ENCODE measurements at places on chromosomes 3 and 15. TPM values are rescaled to one million over a fixed set of nuclear protein-coding genes. Genes with fewer than 3 reads are reported as not detected.

GRCh38 chr3:128801779-128802380, 75.9 kb downstream of the RAB7A start:
- peaks cover 55% of the 10 kb centered on the region for H3K36me3 ChIP-seq
- no peaks in the 10 kb centered on the region for H3K27me3 ChIP-seq
- no peak overlapping the region for H3K27ac ChIP-seq
- DNase-seq, result no peak
- no peak overlapping the region for H3K4me3 ChIP-seq

DNA sequence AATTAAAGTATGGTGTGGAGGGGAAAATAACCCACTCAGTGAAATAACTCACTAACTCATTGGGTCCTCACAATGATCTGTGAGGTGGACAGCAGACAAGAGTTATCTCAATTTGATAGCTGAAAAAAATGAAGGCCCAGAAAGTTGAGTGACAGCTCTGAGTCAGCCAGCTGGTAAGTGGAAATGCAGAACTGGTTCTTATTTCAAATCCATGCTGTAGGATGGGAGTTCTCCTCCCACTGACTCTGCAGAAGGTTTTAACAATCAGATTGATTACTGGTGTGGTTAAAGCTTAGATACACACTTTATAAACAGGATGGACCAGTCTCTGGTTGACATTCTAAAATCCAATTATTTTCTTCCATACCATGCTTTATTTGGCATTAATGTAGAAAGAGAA, 87.0 kb upstream of the LMOD3 start:
- H3K36me3 ChIP-seq, result peaks cover 27% of the 10 kb centered on the region
- H3K4me1 ChIP-seq, result peaks cover 9% of the 10 kb centered on the region
- H3K4me3 ChIP-seq, result no peak overlapping the region
- no peak for DNase-seq
- H3K27ac ChIP-seq, result no peak overlapping the region
- H3K27me3 ChIP-seq, result no peaks in the 10 kb centered on the region

- H3K4me1 ChIP-seq, result peaks cover 5% of the 10 kb centered on the region
- DNase-seq, result peak; percentile 45
- no peak overlapping the region for H3K4me3 ChIP-seq
- no peak overlapping the region for H3K27ac ChIP-seq
- no peaks in the 10 kb centered on the region for H3K27me3 ChIP-seq
Measured at GRCh38 chr15:28989239-28989830, 103.6 kb downstream of the APBA2 start.

- DNase-seq, result no peak
- H3K36me3 ChIP-seq, result no peaks in the 10 kb centered on the region
- no peaks in the 10 kb centered on the region for H3K27me3 ChIP-seq
- H3K4me1 ChIP-seq, result no peaks in the 10 kb centered on the region
Measured at GRCh38 chr15:88161636-88162035, 94.9 kb downstream of the NTRK3 start.

- no peaks in the 10 kb centered on the region for H3K4me1 ChIP-seq
- H3K27me3 ChIP-seq, result no peaks in the 10 kb centered on the region
- no peak overlapping the region for H3K27ac ChIP-seq
Measured at GRCh38 chr3:182214416-182214815, 502.7 kb downstream of the SOX2 start.

GRCh38 chr3:19030522-19030839, 117.8 kb upstream of the KCNH8 start:
- H3K4me3 ChIP-seq, result no peak overlapping the region
- no peak overlapping the region for H3K27ac ChIP-seq
- H3K36me3 ChIP-seq, result no peaks in the 10 kb centered on the region
- H3K4me1 ChIP-seq, result no peaks in the 10 kb centered on the region
- H3K27me3 ChIP-seq, result no peaks in the 10 kb centered on the region

DNA sequence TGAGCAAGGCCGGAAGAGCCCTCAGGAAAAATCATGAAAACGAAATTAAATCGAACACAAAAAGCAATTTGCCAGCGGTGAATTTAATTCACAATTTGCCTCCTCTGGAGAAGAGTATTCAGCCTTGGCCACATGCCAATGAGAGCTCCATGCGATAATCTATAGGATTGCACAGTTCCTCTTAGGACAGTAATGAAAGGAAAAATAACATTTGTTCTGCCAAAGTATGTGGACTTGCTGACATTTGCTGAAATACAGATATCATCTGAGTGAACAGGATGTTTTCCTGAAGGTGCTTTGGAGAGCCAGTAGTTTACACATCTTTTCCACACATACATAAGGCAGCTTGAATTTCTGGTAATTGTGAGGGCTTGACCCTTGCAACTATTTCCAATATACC, 188.6 kb upstream of the PDZRN3 start:
- H3K27ac ChIP-seq, result no peak overlapping the region
- no peaks in the 10 kb centered on the region for H3K4me1 ChIP-seq
- H3K36me3 ChIP-seq, result no peaks in the 10 kb centered on the region
- peak overlapping the region; percentile 1 for H3K4me3 ChIP-seq
- no peak for DNase-seq

- H3K27me3 ChIP-seq, result no peaks in the 10 kb centered on the region
- no peak for DNase-seq
- H3K4me1 ChIP-seq, result peaks cover 17% of the 10 kb centered on the region
- H3K4me3 ChIP-seq, result no peak overlapping the region
Measured at GRCh38 chr3:111314181-111314873, 227.7 kb upstream of the CD96 start.

DNA sequence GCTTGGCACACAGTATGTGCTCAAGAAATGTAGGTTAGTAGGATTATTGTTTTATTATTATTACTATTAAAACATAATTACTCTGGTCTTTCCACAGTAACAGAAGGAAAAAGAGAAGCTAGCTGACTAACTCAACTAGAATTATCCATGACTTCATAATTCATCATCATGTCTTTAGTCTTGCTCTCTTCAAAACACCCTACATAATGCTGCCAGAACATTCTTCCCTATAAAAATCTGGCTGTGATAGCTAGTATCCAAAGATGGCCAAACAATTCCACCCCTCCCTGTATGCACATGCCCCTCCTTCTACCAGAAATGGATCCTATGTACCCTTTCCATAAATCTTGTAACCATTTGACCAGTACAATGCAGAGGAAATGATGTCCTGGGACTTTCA, 48.8 kb upstream of the SRGAP3 start:
- no peak for DNase-seq
- no peak overlapping the region for H3K27ac ChIP-seq
- H3K36me3 ChIP-seq, result no peaks in the 10 kb centered on the region
- no peak overlapping the region for H3K4me3 ChIP-seq
- H3K27me3 ChIP-seq, result no peaks in the 10 kb centered on the region
- H3K4me1 ChIP-seq, result peaks cover 5% of the 10 kb centered on the region

- no peaks in the 10 kb centered on the region for H3K36me3 ChIP-seq
- no peak overlapping the region for H3K27ac ChIP-seq
- no peak overlapping the region for H3K4me3 ChIP-seq
- H3K4me1 ChIP-seq, result no peaks in the 10 kb centered on the region
Measured at GRCh38 chr3:181458857-181459256, 252.9 kb upstream of the SOX2 start.

GRCh38 chr3:152834191-152834775, 648 bp upstream of the P2RY1 start:
- H3K36me3 ChIP-seq, result no peaks in the 10 kb centered on the region
- no peak for DNase-seq
- H3K4me1 ChIP-seq, result no peaks in the 10 kb centered on the region
- peak overlapping the region; percentile 86 for H3K27ac ChIP-seq
- no peaks in the 10 kb centered on the region for H3K27me3 ChIP-seq

GRCh38 chr3:105436687-105437086, 70.0 kb downstream of the ALCAM start:
- H3K4me1 ChIP-seq, result no peaks in the 10 kb centered on the region
- H3K27me3 ChIP-seq, result no peaks in the 10 kb centered on the region
- no peak overlapping the region for H3K4me3 ChIP-seq
- DNase-seq, result no peak
- H3K36me3 ChIP-seq, result no peaks in the 10 kb centered on the region

GRCh38 chr3:134651347-134652041, 672 bp upstream of the KY start:
- no peaks in the 10 kb centered on the region for H3K27me3 ChIP-seq
- H3K4me3 ChIP-seq, result peak overlapping the region; percentile 47
- H3K27ac ChIP-seq, result no peak overlapping the region
- no peaks in the 10 kb centered on the region for H3K36me3 ChIP-seq
- no peak for DNase-seq

DNA sequence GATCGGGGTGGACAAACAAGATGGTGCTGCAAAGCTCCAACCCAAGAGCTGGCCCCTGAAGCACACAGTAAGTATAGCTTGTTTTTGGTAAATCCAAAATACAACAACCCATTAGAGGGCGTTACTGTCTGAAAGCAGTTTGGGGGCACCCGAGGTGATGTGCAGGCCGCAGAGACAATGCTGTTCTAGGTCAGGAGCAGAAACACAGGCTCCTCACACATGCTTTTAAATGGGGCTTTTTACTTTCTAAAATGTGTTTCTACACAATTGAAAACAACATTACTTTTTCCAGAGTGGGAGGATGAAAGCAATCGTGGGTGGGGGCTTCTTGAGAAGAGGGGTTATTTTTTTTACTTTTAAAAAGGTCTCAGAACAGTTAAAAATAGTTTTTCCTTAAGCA, 1029.3 kb upstream of the CFAP20DC start:
- H3K36me3 ChIP-seq, result no peaks in the 10 kb centered on the region
- no peak overlapping the region for H3K27ac ChIP-seq
- no peaks in the 10 kb centered on the region for H3K27me3 ChIP-seq
- H3K4me3 ChIP-seq, result no peak overlapping the region

Gene ZNF80
- not detected for total RNA-seq

Gene KCNMB3
- total RNA-seq, result 2.5 TPM

Gene LPP
- total RNA-seq, result 191 TPM
